ENCODE measurements at places on chromosomes 3 and 15. TPM values are rescaled to one million over a fixed set of nuclear protein-coding genes. Genes with fewer than 3 reads are reported as not detected.

CMTM8 gene
- 3.7 TPM for total RNA-seq

GOLGA6A gene
- 0.39 TPM for total RNA-seq

CFAP92 gene
- total RNA-seq = 7.8 TPM

MON1A gene
- 28.6 TPM for total RNA-seq

FBXO40 gene
- 1.9 TPM for total RNA-seq

EIF2B5 gene
- total RNA-seq = 47.5 TPM

C3orf52 gene
- total RNA-seq = 1.3 TPM

MYO9A gene
- 97.0 TPM for total RNA-seq

SLC9A9 gene
- 25.4 TPM for total RNA-seq

SLC22A14 gene
- total RNA-seq = 2.7 TPM

CAND2 gene
- 33.5 TPM for total RNA-seq

MAPKAPK3 gene
- 11.8 TPM for total RNA-seq

PDZRN3 gene
- total RNA-seq = 29.0 TPM

STXBP5L gene
- total RNA-seq = 127 TPM

LDHAL6B gene
- total RNA-seq = not detected

Measured in dorsolateral prefrontal cortex (tissue), 122 donors.